Frontal cortex (tissue), 4 donors: ENCODE measurements at places on chromosomes 13 and 19.

DNA sequence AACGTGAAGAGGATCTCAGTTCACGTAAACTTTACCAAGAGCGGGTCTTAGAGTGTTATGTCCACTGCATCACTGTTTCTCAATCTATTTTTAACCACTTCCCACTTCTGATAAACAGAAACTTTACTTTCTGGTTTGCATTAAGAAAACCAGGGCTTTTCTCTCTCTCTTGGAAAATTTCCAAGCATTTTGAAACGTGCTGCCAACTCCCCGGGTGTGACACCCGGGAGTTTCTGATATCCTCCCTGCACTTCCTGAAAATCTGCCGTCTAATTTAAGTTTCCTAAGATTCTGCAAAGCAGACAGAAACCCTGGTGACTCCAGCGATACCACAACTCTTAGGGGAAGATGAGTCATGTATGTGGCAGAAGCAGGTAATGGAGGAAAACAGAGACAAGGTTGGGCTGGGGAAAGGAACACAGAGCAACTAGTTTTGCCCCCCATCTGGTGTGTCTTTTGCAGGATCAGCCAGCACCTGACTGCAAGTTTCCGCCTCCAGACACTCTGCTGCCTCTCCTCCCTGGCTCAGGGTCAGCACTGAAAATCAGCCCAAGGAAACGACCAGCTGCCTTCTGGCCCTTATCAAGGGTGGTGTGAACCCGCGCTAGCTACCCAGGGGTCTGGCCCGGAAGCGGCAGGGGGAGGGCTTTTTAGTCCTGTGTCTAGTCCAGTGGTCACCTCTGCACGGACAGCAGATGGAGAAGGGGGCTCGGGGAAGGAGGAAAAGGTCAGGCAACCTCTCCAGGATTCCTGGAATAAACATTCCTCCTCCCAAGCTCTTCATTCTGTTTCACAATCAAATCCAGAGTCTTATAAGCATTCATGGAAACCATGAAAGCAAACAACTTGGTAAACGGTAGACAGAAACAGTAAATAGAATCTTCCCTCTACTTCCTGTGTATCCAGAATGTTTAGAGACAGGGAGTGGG, 11.3 kb upstream of the FFAR2 start:
- DNase-seq = no peak

DNA sequence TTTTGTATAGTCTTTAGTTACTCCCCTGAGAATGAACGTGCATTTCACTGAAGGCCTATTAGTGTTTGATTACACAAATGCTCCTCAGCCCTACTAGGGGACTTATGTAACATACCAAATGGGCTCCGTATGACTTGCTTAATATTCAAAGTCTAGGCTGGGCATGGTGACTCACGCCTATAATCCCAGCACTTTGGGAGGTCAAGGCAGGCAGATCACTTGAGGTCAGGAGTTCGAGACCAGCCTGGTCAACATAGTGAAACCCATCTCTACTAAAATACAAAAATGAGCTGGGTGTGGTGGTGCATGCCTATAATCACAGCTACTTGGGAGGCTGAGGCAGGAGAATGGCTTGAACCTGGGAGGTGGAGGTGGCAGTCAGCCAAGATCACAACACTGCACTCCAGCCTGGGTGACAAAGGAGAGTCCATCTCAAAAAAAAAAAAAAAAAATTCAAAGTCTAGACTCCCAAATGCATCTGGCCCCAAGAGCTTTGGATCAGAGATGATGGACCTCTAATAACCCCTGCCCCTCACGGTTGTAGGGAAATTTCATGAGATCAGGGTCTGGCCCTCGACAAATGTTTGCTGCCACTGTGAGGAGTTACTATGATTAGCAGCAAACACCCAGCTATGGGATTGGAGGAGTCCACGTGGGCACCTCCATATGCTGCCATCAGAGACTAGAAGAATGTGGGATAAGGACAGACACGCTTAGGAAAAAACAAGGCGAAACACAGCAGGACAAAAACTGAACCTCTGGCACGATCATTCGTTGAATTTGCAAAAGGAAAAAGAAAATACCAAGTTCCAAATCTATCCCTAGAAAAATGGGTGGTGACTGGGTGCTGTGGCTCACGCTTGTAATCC, 4.6 kb downstream of the FBXO17 start:
- DNase-seq = no peak

DNA sequence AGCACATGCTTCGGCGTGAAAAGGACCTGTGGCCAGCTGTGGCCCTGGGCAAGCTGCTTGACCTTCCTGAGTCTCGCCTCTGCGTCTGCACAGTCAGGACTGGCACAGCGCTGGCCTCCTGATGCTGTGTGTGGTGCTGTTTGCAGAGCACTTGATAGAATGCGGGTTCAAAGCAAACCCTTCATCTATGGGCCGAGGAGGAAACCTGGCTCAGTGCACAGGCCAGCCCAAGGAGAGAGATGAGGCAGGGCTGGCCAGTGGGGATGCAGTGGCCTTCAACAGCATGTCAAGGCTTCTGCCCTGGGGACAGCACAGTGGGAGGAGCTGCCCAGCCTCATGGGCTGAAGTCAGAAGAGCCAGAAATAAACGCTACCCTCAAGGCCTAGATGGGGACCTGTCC, 21.3 kb upstream of the VSTM2B start:
- DNase-seq = no peak

GRCh38 chr13:109989155-109989554, 202.8 kb upstream of the IRS2 start:
- no peak for DNase-seq

DNA sequence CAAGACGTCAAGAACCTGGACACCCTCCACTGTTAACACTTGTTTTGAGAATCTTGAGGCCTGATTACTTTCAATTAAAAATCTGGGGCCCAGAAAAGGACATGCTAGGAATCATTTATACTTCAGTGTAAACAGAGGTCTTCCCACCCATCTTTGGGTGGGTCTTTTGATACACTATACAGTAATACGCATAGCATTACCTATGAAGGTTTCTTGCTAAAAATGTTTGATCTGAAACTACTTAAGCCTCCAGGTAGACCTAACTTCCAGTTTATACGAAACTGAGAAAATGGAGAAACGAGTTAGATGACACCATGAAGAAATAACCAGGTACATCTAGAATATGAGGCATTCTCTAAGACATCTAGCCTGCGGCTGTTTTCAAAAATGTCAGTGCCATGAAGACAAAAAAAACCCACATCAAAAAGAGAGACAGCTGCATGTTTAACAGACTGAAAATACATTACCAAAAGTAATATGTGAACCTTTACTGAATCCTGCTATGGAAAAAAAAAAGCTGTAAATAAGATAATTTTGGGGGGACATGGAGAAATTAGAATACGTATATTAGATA, 36.6 kb downstream of the TGDS start:
- DNase-seq = no peak

DNA sequence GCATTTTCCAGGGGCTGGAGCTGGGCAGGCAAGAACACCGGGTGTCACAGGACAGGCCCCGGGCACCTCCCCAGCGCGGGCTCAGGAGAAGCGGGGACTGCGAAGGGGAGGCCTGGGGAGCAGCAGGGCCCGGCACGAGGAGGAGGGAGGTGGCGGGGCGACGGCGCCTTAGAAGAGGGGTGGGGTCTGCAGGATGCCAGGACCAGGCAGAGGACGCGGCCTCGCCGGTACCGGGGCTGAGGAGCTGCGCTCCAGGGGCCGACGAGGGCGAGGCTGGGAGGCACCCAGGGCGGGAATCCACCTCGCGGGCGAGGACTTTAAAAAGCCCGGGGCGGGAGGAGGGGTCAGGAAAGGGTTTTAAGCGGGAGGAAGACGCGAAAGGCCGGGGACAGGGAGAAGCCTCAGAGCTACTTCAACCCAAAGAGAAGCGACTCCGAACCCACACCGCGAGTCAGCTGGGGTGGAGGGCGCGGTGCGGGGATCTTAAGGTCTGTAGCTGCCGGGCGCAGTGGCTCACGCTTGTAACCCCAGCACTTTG, 665 bp downstream of the ZNF347 start:
- no peak for DNase-seq

- no peak for DNase-seq
These were observed 543.3 kb upstream of the SPRY2 start for GRCh38 chr13:80884056-80884785.

- DNase-seq = peak; percentile 77
These were observed at the start of gene FKRP for GRCh38 chr19:46745521-46746280. TSS of gene FKRP (plus strand) at chr19:46746057. CDS start at chr19:46755451, 9,394 bp downstream.

DNA sequence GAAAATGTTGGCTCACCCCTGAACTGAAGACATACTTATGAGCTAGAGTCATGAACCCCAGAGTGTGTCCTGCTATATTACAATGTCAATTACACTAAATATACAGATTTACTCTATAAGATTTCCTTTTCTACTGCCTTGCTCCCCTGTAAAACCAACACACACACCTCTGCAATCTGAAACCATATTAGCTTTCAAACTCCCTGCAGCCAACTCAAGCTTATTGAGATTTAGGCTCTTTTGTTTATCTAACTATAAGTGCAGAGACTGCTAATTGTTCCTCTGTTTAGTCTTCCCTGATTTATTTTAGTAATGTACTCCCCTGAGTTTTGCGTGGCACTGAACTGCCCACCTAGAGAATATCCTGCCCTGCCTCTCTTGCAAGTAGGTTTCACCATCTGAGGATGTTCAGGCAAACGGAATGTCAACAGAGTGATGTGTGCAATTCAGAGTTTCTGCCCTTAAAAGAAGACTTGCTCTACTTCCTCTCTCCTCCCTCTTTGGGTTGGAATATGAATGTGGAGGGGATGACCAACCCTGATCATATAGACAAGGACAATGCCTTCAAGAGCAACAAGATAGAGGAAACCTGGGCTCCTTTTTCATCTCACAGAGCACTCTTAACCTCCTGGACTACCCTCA, 22.3 kb downstream of the FAM216B start:
- DNase-seq = no peak

GRCh38 chr13:103546271-103546670, 480.1 kb upstream of the SLC10A2 start:
- no peak for DNase-seq

DNA sequence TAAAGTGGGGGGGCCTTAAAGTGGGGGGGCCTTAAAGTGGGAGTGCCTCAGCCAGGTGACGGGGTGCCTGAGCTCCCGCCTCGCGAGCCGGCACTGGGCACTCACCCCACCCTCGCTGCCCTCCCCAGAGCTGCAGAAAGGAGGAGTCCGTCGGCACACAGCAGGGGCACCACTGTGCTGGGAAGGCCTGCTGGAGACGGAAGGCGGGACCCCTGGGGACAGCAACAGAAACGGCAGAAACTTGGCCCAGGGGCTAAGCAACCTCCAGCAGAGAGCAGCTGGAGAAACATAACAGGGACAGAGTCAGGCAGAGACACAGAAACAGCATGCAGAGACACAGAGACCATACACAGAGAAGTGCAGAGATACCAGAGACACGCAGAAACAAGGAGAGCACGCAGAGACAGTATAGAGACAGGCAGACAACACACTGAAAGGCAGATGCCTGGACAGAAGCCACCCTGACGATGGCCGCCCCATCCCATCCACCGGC, 7.9 kb downstream of the CFD start:
- no peak for DNase-seq
